Stimulated activated CD8-positive, alpha-beta memory T cell treated with anti-CD3 and anti-CD28 coated beads, Interleukin-12 subunit alpha, Interleukin-12 subunit beta, amount 100 ng/mL, for 4 hours (primary cell): ENCODE measurements at places on chromosomes 2 and 18.

- DNase-seq = no peak
These were observed 64.3 kb downstream of the TET3 start for GRCh38 chr2:74048843-74049519.

GRCh38 chr18:72720116-72720515, 147.7 kb downstream of the NETO1 start:
- no peak for DNase-seq

DNA sequence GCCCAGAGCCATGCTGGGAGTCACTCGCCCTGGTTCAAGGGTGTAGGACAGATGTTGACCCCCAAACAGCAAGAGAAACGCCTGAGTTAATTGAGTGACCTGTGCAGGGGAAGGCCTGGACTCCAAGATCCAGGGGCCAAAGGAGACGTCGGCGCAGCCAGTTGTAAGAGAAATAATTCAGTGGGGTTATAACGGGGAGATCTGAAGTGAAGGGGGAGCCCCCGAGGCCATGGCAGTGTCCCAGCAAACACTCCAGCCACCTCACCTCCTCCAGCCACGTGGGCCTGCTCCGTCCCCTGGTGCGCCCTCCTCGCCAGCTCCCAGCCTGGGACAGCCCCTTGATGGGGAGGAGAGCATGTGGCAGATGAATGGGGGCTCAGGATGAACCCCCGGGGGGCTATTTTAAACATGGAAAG, 130.7 kb upstream of the GPC1 start:
- DNase-seq = no peak

- no peak for DNase-seq
These were observed 55.2 kb upstream of the PAX3 start for GRCh38 chr2:222353993-222354392.

DNA sequence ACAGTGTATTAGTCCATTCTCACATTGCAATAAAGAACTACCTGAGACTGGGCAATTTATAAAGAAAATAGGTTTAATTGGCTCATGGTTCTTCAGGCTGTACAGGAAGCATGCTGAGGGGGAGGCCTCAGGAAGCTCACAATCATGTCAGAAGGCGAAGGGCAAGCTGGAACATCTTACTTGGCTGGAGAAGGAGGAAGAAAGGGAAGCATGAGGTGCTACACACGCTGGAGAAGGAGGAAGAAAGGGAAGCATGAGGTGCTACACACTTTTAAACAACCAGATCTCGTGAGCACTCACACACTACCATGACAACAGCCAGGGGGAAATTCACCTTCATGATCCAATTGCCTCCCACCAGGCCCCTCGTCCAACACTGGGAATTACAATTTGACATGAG, 95.3 kb upstream of the FAM110C start:
- no peak for DNase-seq

- DNase-seq = no peak
These were observed 339.5 kb downstream of the GULP1 start for GRCh38 chr2:188631037-188631809.

GRCh38 chr18:57441071-57441794, 6.1 kb downstream of the ONECUT2 start:
- no peak for DNase-seq

DNA sequence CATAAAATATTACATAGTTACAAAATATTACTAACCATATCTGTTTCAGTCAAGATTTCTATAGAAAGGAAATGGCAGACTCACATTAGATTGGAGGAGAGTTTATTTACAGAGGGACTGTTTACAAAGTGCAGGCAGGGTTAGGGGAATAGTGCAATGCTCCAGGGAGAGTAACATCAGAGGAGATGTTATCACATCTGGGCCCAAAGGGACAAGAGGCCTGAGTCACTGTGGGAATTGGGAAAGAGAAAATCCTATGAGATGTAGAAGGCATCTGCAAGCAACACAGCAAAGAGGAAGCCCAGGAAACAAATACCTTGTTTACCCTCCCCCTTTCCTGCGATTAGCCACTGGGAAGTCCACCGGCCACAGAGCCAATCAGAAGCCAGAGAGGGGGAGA, 227.3 kb upstream of the TANK start:
- no peak for DNase-seq

- no peak for DNase-seq
These were observed 4.9 kb downstream of the SMAD7 start for GRCh38 chr18:48945953-48946217.

GRCh38 chr2:191063584-191063983, 49.6 kb upstream of the STAT1 start:
- no peak for DNase-seq

GRCh38 chr18:6734726-6735430, 5.4 kb downstream of the ARHGAP28 start:
- DNase-seq = no peak

- DNase-seq = no peak
These were observed 230.1 kb upstream of the PXDN start for GRCh38 chr2:1974397-1974796.

DNA sequence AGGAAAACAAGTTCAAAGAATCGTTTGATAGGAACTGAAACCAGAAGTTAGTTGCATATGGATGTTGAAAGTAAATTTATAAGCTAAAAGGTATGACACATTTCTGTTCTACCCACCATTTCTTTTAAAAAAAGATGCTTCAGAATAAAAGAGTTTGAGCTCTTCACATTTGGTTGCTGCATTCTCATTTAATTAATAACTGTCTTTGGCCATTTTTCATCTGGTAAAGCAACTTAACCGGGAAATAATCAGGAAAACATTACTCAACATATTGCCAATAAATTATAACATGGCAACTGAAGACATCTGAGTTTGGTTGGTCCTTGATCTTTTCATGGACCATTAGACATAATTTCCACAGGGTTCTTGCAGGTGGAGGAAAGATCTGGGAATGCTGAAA, 180.2 kb upstream of the TWIST2 start:
- DNase-seq = no peak

DNA sequence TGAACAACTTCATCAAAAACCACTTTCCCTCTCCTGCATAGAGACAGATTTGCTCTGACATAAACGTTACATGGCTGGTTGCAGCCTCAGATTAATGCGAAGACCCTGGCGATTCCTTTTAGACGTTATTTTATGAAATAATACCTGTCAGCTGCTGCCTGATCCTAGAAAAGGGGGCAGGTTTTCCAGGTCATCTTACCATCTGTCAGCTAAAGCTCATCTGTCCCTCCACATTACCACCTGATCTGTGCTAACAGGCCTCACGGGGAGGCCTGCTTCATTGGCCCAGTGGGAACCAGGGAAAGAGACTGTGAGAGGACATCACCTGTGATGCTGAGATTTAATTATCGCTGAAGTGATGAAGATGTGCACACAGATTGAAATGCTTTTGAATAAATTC, 261.0 kb downstream of the ARHGAP15 start:
- DNase-seq = no peak

DNA sequence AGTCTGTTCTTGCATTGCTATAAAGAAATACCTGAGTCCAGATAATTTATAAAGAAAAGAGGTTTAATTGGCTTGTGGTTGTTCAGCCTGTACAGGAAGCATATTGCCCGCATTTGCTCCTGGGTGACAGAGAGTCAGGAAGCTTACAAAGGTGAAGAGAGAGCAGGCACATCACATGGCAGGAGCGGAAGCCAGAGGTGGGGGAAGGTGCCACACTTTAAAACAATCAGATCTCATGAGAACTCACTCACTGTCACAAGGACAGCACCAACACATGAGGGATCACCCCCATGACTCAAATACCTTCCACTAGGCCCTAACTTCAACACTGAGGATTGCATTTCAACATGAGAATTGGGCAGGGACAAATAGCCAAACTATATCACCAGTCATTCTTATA, 124.8 kb upstream of the COL5A2 start:
- DNase-seq = no peak

GRCh38 chr2:48284621-48285212, 245.2 kb upstream of the STON1 start:
- no peak for DNase-seq

DNA sequence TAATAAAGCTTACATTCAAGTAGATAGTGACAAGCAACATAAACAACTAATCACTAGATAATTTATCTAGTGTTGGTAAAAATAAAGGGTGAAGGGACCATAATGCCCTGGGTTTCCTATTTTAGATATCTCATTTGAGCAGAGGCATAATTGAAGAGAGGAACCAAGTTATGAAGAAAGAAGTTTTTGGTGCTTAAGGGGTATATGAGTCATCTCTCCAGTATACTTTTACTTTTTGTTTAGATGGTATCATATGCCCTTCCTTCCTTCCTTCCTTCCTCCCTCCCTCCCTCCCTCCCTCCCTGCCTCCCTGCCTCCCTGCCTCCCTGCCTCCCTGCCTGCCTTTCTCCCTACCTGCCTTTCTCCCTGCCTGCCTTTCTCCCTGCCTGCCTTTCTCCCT, 1053.5 kb upstream of the CELF4 start:
- DNase-seq = no peak

DNA sequence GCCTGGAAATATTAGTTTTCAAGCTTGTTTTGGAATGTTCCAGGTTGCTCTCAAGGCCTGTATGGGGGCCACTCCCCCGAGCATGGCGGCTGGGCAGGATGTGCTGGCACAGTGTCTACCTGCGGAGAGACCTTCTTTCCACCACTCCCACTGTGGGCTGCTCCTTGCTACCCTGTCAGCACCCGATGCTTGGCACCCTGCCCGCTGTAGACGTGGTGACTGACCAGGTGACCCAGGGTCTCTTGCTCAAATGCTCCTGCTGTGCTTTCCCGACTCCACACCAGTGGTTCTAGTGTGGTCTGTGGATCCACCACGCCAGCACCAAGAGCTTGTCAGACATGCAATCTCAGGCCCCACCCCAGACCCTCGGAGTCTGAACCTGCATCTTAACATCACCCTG, 213.3 kb downstream of the SH3BP4 start:
- no peak for DNase-seq

DNA sequence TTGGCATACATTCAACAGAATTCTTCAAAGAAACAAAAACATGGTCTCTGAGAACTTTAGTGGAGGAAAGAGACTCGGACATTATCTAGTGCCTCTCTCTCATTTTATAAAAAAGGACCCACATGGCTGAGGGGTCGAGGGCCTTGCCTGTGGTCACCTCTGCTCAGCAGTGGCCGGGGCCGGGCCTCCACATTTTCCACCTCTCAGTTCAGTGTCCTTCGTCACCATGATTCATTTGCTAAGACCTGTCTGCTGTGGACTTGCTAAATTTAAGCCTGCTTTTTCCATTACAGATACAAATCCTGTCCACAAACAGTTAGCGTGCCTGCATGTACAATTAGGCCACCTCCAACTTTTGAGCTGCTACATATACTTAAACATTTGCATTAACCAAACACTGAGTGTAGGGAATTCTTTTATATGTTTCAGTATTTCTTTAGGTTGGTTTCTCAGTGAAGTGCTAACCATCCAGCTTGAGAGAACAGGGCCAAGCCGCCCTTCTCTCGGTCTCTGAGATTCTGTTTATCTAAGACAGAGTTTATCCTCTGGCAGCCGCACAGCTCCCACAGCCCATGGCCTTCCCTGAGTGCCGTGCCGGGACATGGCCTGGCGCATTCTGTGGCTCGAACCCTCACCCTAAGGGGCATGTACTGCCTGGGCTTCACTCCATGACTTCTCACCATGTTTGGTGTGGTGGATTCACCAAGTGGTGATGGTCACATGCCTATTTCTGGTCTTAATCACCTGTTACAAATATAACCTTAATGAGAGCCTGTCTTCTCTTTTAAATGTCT, 46.2 kb downstream of the COA5 start:
- DNase-seq = no peak

GRCh38 chr18:74579496-74580065, 18.1 kb upstream of the ZNF407 start:
- DNase-seq = no peak

DNA sequence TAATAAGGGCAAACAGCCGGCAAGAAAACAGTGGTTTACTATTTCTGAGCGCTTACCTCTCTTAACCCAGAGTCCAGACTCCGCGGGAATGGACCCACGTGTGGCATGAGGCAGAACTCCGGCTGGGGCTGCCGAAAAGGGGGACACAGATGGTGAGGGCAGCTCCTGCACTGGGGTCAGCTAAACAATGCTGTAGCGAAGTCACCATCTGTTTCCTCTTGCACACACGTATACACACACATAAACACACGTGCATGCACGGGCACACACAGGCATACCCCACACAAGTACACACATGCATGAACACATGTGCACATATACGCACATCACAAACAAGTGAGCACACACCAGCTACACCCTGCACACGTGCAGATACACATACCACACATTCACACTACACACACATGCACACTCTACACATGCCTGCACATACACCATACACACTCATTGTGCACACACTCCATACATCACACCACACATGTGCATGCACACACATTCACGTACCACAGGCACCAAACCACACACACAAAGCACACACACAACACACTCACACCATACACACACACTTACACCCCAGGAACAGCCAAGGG, 105.9 kb upstream of the ID2 start:
- no peak for DNase-seq

- no peak for DNase-seq
These were observed 193.4 kb downstream of the HAUS1 start for GRCh38 chr18:46297621-46298020.

GRCh38 chr2:162416446-162416845, 72.5 kb downstream of the GCA start:
- no peak for DNase-seq

DNA sequence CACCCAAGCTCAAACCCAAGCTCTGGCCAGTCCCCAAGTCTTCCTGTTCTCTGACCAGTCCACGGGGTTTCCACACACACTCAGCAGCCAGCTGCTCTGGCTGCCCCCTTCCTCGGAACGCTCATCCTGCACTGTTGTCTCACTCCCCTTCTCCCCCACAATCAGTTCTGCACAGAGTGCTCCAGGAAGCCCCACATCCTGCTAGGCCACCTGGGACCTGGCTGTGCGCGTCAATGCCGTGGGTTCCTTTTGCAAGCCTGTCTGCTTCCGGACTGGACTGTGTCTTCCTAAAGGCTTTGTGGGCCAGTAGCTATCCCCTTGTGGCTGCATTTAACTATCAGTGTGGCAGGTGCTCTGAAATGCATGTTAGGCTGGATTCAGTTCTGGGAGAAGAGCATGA, 605.0 kb upstream of the RAB6C start:
- DNase-seq = no peak

DNA sequence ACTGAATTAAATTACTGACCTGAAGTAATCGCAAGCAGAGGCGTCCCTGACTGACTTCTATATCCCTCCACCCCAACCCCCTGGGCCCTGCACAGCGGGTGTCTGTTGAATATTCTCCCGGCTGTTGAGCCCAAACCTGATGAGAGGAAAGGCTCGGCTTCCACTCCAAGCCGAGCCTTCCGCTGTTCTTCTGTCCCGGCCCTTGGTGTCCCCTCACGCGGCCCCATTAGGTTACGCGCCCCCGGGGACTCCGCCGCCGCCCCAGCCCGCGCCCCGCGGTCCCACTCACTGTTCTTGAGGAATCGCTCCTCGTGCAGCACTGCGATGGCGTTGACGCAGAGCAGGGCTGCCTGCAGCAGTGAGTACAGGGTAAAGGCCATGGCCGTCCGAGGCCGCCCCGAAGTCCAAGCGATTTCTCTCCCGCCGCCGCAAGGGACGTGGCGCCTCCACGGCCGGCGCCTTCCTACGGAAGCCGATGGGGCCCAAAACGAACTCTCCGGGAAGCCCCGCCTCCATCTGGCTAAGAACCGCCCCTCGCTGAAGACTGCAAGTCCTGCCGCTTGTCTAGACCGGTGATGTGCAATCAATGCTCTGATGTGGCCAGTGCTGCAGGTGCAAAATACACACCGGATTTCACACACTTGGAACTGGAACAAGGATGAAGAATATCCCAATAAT, at the start of gene IER3IP1:
TSS of gene IER3IP1 (minus strand) at position 467 of the 678 bp plus-strand sequence. CDS start at position 380, 87 bp downstream.
- peak; percentile 73 for DNase-seq
